Dorsolateral prefrontal cortex (tissue), 122 donors: ENCODE measurements at places on chromosomes 5 and 9.

GRCh38 chr9:131436865-131437271, 43.0 kb downstream of the PRRC2B start:
- no peak for DNase-seq

DNA sequence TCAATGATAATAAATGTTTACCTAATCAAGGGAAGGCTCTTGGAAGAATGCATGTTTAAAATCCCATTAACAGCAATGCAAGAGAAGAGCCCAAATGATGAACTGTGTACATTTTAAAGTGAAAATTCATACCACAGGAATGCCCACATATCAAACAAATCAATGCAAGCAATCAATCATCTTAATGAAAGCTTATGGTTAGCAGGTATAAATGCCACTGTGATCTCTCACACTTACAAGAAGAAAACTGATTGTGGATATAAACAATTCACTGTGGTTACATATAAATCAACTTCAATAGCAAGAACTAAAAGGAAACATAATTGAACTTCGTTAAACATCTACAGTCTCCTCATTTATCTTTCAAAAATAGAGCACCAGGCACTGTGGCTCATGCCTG, 161.0 kb upstream of the RORB start:
- no peak for DNase-seq

DNA sequence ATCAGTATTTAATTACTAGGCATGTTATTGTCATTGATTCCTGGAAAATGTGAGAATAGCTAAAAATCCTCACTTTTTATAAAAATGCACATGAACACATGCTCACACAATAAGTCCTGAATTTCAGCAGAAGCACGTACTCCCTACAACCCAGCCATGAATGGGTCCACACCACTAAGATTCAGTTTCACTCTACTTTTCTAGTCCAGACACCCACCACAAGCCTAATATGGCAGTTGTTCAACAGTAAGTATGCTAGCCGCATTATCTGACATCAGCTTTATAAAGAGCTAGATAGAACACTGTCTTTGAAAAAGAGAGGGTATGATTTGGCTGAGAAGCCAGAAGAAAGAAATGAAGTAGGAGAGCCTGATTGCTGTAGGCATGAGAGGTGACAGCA, 639.3 kb downstream of the BRINP1 start:
- DNase-seq: no peak

- DNase-seq: no peak
Observed at GRCh38 chr5:999724-1000123, 8.9 kb upstream of the NKD2 start.

GRCh38 chr5:89930591-89931392, 478.8 kb downstream of the CETN3 start:
- DNase-seq: no peak

- no peak for DNase-seq
Observed at GRCh38 chr5:56148453-56148971, 84.6 kb downstream of the ANKRD55 start.

- no peak for DNase-seq
Observed at GRCh38 chr5:140977003-140977402, 10.7 kb downstream of the PCDHAC2 start.

- no peak for DNase-seq
Observed at GRCh38 chr5:91361055-91361701, 21.9 kb downstream of the ARRDC3 start.

DNA sequence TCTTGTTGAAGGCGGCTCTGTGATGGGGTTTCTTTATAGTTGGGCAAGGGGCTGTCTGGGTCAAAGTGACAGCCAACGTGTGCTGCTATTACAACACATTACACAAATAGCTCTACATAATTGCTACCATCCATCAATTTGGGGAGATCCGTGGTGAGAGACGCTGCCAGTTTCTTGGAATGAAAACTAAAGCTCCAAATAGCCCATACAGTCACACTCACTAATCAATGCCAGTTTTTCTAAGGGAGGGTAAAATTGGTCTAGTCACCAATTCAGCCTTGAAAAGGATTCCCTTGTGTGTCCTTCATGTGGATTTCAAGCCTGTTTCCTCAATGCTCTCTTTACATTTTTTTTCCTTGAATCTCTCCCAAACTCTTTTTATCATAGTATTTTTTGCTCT, 343.3 kb upstream of the KLF4 start:
- DNase-seq: no peak

DNA sequence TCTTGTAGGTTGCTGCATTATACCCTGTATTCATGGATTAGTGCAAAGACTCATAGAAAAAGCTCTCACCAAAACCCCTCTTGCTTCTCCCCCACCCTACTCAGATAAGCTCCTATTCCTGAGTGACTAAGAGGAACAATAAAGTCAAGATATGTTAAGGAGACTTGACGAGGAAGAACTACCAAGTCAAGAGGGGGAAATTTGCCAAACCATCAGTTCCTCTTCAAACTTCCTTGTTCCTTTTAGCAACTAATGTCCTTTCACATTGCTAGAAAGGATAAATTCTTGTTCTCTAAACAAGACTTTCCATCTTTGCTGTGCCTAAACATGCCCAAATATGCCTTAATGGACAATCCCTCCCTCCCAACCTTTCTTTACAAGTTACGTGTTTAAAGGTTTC, 27.0 kb downstream of the CNOT8 start:
- no peak for DNase-seq

- no peak for DNase-seq
Observed at GRCh38 chr5:68818870-68819269, 274.9 kb upstream of the SLC30A5 start.

GRCh38 chr9:86202338-86202882, 57.0 kb downstream of the C9orf153 start:
- no peak for DNase-seq
